Thoracic aorta (tissue), 2 donors: ENCODE measurements at places on chromosomes 4 and X.

- H3K27ac ChIP-seq: no peak overlapping the region
- H3K36me3 ChIP-seq: no peaks in the 10 kb centered on the region
- H3K27me3 ChIP-seq: no peaks in the 10 kb centered on the region
- no peak overlapping the region for H3K4me3 ChIP-seq
Observed at GRCh38 chr4:31193521-31193920, 473.4 kb downstream of the PCDH7 start.

DNA sequence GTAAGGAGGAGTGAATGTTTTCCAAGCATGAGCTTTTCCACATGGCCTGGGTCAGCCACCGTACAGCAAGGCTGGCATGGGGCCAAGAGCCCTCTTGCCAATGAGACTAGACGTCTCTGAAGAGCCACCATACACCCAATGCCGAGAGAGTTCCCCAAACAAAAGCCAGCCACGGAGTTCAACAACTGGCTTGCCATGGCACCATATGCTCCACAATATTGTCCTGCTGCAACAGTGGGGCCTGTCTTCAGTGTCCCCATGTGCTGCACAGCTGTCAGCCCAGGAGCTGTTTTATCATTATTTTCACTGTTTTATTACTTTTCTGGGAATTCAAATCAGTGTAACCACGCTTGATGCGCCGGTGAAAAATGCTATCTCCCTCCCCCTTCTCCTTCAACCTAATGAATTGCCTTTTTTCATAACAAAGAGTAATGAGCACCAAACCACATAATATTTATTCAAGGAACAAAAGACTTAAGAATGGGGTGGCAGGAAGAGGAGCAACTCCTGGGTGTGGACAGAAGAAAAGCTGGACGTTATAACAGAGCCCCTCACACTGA lies 18.4 kb downstream of the MAML3 start:
- H3K27me3 ChIP-seq: no peaks in the 10 kb centered on the region
- H3K4me3 ChIP-seq: no peak overlapping the region
- no peaks in the 10 kb centered on the region for H3K4me1 ChIP-seq
- H3K36me3 ChIP-seq: no peaks in the 10 kb centered on the region
- DNase-seq: peak; percentile 13
- no peak overlapping the region for H3K27ac ChIP-seq

GRCh38 chr4:13537011-13537831 lies 7.1 kb downstream of the NKX3-2 start:
- peaks cover 27% of the 10 kb centered on the region for H3K27me3 ChIP-seq
- DNase-seq: no peak
- H3K4me1 ChIP-seq: peaks cover 9% of the 10 kb centered on the region
- H3K36me3 ChIP-seq: no peaks in the 10 kb centered on the region

- H3K4me1 ChIP-seq: peaks cover 35% of the 10 kb centered on the region
- H3K4me3 ChIP-seq: no peak overlapping the region
- no peaks in the 10 kb centered on the region for H3K36me3 ChIP-seq
- no peak overlapping the region for H3K27ac ChIP-seq
Observed at GRCh38 chr4:99652596-99653436, 4.8 kb downstream of the C4orf54 start.

DNA sequence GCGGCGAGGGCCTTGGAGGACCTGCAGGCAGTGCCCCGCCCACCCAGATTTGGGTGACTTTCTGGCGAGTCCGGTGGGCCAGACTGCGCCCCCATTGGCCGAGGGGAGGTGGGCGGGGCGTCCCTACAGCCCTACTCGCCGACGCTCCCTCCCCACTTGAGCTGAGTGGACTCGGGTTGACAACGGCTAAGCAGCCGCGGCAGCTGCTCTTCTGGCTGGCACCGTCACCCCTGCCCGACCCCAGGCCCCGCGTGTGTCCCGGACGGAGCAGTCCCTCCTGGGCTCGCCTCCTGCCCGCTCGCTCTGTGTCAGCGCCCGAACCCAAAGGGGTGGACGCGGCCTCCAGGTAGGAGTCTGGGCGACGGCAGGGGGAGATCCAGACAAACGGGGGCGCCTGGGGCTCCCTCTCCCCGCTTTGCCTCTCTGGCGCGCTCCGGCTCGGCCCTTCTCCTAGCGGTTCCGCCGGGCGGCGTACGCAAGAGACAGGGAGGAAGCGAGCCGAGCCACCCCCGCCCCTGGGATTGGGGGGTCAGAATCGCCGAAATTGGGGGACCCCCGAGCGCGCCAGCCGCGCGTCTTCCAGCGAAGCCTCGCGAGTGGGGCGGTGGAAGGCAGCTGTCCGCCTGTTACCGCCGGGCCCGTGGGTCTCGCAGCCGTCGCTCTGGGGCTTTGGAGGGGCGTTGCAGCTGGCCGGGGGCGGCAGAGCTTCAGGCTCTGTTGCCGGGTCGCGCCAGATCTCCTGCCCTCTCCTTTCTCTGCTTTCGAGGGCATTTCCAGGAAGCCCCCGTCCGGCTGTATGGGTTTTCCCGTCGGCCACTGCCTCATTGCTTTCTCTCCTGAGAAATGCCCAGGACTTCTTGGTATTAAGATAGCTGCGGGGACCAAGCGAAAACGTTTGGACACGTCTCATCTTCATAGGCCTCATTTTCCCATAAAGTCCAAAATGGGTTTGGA lies 46.3 kb downstream of the STARD8 start:
- no peak overlapping the region for H3K27ac ChIP-seq
- no peaks in the 10 kb centered on the region for H3K27me3 ChIP-seq
- peak; percentile 28 for DNase-seq
- H3K4me3 ChIP-seq: peak overlapping the region; percentile 75
- no peaks in the 10 kb centered on the region for H3K36me3 ChIP-seq

DNA sequence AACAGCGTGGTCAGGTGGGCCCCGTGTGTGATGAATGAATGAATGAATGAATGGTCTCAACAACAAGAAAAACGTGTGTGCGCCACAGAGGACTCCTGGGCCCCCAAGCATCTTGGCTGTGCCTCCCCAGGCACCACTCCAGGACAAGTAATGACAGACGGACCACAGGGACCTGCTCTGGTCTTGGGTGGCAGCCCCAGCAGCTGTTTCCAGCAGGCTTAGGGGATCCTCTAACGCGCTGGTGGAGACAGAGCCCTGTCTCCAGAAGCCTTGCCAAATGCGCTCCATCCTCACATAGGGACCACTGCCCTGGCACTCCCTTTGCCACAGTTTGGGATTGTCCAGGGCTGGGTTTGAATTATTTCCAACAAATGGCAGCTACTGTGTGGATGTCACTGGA lies 39.1 kb downstream of the PSAPL1 start:
- H3K4me1 ChIP-seq: no peaks in the 10 kb centered on the region
- no peak overlapping the region for H3K27ac ChIP-seq
- no peak for DNase-seq
- no peaks in the 10 kb centered on the region for H3K36me3 ChIP-seq
- no peaks in the 10 kb centered on the region for H3K27me3 ChIP-seq

DNA sequence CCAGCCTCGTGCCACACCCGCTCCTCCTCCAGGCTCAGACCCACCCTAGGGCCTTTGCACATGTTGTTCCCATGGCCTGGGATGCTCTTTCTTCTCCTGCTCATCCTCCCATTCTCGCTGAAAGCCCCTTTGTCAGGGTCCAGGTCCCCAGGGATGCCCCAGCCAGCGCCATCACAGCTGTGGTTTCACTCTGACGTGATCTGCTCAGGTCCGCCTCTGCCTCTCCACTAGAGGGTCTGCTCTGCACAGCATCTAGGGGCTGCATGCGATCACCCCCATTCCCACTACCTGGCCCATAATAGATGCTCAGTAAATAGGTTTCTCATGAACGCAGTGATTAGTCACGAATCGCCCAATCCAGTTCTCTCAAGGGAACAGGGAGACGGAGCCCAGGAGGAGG lies 222.5 kb downstream of the AFAP1 start:
- no peak for DNase-seq
- no peak overlapping the region for H3K27ac ChIP-seq
- H3K4me3 ChIP-seq: no peak overlapping the region
- no peaks in the 10 kb centered on the region for H3K27me3 ChIP-seq

GRCh38 chr4:57945298-57945697 lies 835.1 kb upstream of the IGFBP7 start:
- H3K4me1 ChIP-seq: no peaks in the 10 kb centered on the region
- no peak overlapping the region for H3K27ac ChIP-seq
- H3K4me3 ChIP-seq: no peak overlapping the region
- H3K27me3 ChIP-seq: no peaks in the 10 kb centered on the region

GRCh38 chr4:111064342-111064993 lies 441.6 kb upstream of the PITX2 start:
- H3K27ac ChIP-seq: no peak overlapping the region
- no peak for DNase-seq
- no peaks in the 10 kb centered on the region for H3K36me3 ChIP-seq
- no peaks in the 10 kb centered on the region for H3K27me3 ChIP-seq
- H3K4me1 ChIP-seq: no peaks in the 10 kb centered on the region

GRCh38 chr4:1072830-1073446 lies 40.4 kb downstream of the RNF212 start:
- H3K36me3 ChIP-seq: no peaks in the 10 kb centered on the region
- no peaks in the 10 kb centered on the region for H3K27me3 ChIP-seq
- no peak for DNase-seq
- no peaks in the 10 kb centered on the region for H3K4me1 ChIP-seq
- no peak overlapping the region for H3K27ac ChIP-seq
- no peak overlapping the region for H3K4me3 ChIP-seq

DNA sequence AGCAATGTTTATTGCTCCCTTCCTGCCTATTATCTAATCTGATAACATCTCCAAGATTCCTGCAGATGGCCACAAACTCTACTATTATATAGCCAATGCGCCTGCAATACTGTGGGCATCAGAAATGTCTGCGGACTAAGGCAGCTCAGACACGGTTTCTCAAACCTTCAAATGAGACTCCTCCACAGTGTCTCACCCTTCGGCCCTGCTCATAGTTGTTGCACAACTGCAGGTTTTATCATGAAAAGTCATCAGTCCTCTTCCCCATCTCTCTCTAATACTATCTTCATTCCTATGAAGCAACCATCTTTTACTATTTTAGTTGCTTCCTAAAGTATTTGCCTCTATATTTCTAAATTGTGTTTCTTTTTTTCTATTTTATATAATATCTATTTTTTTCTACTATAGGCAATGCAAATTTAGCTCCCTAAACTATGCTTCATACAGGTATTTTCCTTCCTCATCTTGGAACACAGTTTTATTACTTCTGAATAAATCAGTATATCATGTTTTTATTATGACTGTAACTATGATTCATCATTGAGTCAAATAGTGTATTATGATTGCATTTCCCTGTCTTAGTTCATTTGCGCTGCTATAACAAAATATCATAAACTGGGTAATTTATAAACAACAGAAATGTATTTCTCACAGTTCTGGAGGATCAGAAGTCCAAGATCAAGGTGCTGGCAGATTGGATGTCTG lies 129.7 kb upstream of the EDNRA start:
- no peak overlapping the region for H3K27ac ChIP-seq

GRCh38 chr4:6476893-6477292 lies 4.5 kb upstream of the PPP2R2C start:
- H3K36me3 ChIP-seq: no peaks in the 10 kb centered on the region
- no peak overlapping the region for H3K27ac ChIP-seq
- H3K4me3 ChIP-seq: no peak overlapping the region
- no peaks in the 10 kb centered on the region for H3K4me1 ChIP-seq

DNA sequence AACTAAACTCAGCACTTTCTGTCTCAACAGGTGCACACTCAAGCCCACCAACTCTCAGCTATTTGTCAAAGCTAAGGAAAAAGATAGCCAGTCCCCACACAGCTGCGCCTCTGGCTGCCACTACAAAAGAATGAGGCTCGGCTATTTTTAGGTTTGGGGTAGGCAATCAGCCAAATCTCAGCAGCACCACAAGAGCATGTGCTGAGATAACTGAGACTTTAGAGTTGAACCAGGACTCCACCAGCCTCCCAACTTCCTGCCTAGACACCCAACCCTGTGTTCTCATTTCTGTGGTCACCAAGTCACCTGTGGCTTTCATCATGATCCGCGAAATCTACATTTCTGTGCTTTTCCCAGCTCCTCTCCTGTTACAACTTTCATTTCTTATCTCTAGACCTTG lies 28.0 kb downstream of the DMD start:
- no peaks in the 10 kb centered on the region for H3K4me1 ChIP-seq
- no peaks in the 10 kb centered on the region for H3K27me3 ChIP-seq
- no peaks in the 10 kb centered on the region for H3K36me3 ChIP-seq
- no peak for DNase-seq
- peak overlapping the region; percentile 15 for H3K4me3 ChIP-seq

GRCh38 chr4:82678051-82678450 lies 116.3 kb upstream of the TMEM150C start:
- H3K27me3 ChIP-seq: no peaks in the 10 kb centered on the region
- no peak overlapping the region for H3K4me3 ChIP-seq
- H3K4me1 ChIP-seq: no peaks in the 10 kb centered on the region
- no peak overlapping the region for H3K27ac ChIP-seq
- DNase-seq: no peak
- H3K36me3 ChIP-seq: no peaks in the 10 kb centered on the region

GRCh38 chr4:158845311-158846041 lies 76.7 kb downstream of the FNIP2 start:
- peaks cover 19% of the 10 kb centered on the region for H3K36me3 ChIP-seq
- no peak overlapping the region for H3K4me3 ChIP-seq
- no peaks in the 10 kb centered on the region for H3K4me1 ChIP-seq
- no peaks in the 10 kb centered on the region for H3K27me3 ChIP-seq
- H3K27ac ChIP-seq: no peak overlapping the region
- DNase-seq: no peak

- no peaks in the 10 kb centered on the region for H3K36me3 ChIP-seq
- no peaks in the 10 kb centered on the region for H3K4me1 ChIP-seq
- no peak for DNase-seq
Observed at GRCh38 chrX:132819711-132820264, 138.6 kb downstream of the HS6ST2 start.

DNA sequence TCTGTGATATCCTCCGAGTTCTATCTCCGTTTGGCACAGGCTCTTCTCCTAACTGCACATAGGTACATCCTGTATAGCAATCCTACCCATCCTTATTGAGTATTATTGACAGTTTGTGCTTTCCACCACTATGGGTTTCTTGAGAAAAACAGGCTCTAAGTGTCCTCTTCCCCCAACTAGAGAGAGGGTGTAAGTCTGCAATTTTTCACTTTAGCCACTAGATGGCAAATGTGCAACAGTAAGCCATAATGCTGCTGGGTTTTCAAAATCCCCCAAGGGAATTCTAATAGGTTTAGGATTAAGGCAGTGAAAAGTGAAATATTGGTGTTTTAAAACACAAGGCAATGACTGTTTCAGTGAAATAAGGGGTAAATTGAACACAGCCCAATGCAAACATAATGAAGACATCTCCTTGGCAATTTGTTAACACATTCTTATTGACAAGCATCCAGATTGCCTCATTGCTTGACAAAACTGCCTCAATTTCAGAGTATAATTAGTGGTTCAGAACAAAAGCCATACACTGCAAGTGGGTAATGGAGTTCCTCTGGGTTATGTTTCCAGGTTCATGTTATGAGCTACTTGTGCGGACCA lies 239.0 kb upstream of the HTR2C start:
- H3K27ac ChIP-seq: no peak overlapping the region
- H3K4me3 ChIP-seq: no peak overlapping the region
- no peaks in the 10 kb centered on the region for H3K4me1 ChIP-seq
- H3K36me3 ChIP-seq: no peaks in the 10 kb centered on the region
- no peaks in the 10 kb centered on the region for H3K27me3 ChIP-seq
- no peak for DNase-seq
